ENCODE measurements at places on chromosomes 13 and 19.
A peak's percentile ranks its signal among the peaks of the same experiment; 100 is the strongest.

DNA sequence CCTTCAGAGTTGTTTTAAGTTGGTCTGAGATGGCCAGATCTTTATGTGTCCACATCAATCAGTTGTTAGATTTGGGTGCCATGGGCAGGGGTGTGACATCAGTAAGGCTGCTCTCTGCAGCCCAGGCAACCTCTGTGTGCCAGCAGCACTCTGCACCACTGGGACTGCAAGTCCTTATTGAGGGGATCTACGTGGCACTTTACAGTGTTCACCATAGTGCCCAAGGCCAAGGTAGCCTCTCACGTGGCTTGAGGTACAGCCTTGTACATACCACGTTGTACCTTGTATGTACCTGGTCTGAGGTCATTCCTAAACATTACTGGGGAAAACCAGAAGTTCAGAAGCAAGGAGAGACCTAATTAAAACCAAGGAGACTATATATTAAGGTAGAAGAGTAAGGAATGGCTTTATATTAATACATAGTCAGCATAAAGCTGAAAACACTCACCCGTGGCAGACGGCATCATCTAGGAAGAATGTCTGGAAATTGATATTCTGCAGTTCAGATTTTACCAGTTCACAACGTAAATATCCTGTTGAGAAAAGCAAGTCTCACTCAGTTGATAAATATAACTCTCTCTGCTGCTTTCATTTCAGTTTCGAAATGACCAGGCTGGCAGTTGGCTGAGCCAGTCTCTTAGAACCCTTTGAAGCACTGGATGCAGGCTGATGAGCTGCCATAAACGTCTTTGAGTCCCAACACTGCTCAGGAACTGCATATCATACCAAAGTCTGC is 128.8 kb downstream of the ZDHHC20 start:
- DNase-seq, result no peak

- peak; percentile 30 for DNase-seq
Observed at GRCh38 chr19:49056101-49056901, 1.2 kb downstream of the CGB7 start.

- DNase-seq, result no peak
Observed at GRCh38 chr13:39895254-39895653, 239.8 kb downstream of the COG6 start.

GRCh38 chr13:47829690-47830089 is 171.4 kb downstream of the SUCLA2 start:
- no peak for DNase-seq

DNA sequence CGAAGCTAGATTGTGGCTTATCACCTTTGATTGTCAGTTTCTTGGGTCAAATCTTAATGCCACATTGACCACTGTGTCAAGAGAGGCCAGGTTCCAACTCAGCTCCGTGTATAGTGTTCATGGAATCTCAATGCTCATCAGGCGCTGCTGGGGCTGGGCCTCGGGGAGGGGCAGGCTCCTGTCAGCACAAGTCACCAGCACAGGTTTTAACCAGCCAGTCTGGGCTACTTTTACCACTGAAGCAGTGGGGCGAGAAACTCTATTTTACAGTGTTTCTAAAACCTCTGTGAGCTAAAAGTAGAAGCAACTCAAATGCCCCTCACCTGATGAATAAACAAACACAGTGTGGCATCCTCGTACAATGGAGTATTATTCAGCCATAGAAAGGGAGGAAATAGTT is 118.7 kb upstream of the GJB6 start:
- DNase-seq, result no peak

- no peak for DNase-seq
Observed at GRCh38 chr19:434152-434960, 25.4 kb upstream of the C2CD4C start.

GRCh38 chr13:42638101-42638500 is 64.1 kb downstream of the TNFSF11 start:
- no peak for DNase-seq

DNA sequence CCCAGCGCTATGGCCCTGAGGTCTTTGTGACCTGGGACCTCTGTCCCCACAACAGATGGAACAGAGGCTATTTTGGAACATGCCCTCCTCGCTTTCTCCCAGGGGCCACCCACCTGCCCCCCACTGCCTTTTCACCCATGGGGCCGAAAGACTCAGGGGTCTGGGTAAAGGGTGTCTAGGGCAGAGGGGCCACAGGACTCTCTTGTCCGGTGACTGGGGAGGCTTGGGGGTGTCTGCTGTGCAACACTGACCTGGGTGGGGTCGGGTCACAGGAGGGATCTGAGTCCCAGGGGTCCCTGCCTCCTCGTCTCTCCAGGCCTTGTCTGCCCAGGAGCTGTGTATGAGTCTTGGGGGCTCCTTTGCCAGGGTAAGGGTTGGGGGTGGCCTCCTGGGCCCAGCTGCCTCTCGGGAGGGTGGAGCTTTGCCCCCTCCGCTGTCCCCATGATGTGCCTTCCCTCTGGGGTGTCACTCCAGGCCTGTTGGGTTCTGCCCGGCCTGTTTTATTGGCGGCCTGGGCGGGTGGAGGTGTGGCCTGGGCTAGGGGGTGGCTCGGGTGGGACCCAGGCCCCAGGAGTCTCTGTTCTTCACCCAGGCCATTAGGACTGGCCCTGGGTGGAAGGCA is 2.1 kb downstream of the ARID3A start:
- DNase-seq, result no peak

GRCh38 chr19:8611391-8611876 is 919 bp upstream of the ADAMTS10 start:
- DNase-seq, result no peak

DNA sequence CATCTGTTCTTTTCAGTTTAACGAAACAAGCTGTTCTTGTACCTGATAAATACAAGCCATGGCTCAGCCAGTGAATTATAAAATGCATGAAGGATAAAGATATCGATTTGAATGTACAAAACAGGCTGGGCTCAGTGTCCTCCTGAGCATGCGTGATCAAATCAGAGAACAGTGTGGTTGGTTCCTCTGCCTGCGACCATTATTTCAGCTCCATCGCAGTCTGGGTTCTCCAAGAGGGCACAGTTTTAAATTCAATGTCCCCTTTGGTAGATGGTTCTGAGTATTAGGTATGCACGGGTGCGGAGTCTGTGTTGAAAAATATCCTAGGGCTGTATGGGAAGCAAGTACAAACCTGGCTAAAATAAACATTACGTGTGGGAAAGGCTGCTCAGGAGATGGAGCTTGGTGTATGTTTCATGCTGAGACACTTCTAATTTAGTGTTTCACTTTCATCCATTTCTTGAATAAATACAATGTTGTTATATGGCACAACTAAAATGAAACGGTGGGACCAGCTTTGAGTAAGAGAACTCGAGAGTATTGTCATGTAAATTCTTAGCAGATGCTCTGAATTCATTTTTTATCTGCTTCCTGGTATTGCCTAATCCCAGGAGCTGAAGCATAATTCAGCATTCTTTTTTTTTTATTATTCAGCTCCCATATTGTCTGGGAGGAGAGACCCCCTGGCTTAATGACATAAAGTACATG is 458.7 kb downstream of the MYO16 start:
- no peak for DNase-seq

GRCh38 chr19:47391510-47392223 is 27.7 kb downstream of the MEIS3 start:
- DNase-seq, result peak; percentile 85

DNA sequence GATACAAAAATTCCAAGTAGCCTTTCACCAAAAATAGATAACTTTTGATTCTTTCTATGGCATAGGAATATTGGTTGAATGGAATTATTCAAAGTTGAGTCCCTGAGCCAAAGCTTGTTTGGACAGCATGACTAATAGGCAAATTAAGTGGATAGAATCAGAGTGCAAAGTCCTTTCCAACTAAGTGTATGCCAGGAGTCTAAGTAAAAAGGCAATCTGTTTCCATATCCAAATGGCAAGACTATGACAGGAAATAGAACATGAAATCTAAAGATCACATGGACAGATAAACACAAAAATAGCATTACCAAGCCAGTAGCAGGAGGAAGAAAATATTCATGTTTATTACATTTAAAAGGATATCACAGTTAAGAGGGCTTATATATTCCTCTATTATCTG is 804.6 kb downstream of the SLITRK6 start:
- no peak for DNase-seq

- no peak for DNase-seq
Observed at GRCh38 chr19:54682306-54682856, 19.6 kb downstream of the LILRB4 start.

- DNase-seq, result no peak
Observed at GRCh38 chr19:29563486-29564101, 37.8 kb downstream of the VSTM2B start.

- no peak for DNase-seq
Observed at GRCh38 chr13:98544104-98544710, 32.7 kb downstream of the STK24 start.

GRCh38 chr19:6667114-6667627 is 2.8 kb downstream of the TNFSF14 start:
- DNase-seq, result no peak

- DNase-seq, result no peak
Observed at GRCh38 chr19:1511318-1512317, 1.2 kb downstream of the ADAMTSL5 start.

DNA sequence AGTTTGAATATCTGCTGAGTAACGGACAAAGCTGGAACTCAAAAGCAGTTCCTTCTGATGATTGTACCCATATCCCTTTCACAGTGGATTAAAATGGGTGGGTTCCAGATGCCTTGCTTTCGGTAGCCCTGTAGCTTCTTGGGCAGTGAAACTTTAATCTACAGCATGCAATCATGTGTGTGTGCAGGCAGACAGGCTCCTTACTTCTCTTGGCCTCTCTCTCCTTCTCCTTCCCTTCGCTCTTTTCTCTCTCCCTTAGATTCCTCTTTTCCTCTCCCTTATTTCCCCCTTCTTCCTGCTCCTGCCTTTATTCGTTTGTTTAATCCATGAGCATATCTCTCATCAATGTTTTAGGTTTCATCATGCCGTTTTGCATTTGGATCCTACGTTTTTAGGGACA is 8.1 kb downstream of the DGKH start:
- no peak for DNase-seq

All from hematopoietic multipotent progenitor cell treated with erythropoietin and hydrocortisone succinate and interleukin-3 and kit ligand, for 15 days (in vitro differentiated cells).